ENCODE measurements at places on chromosomes 3 and 15. TPM values are rescaled to one million over a fixed set of nuclear protein-coding genes. Genes with fewer than 3 reads are reported as not detected.

Gene CFAP20DC
- total RNA-seq: 6.8 TPM

Gene TMEM266
- 0.29 TPM for total RNA-seq

Gene ERICH6
- 0.15 TPM for total RNA-seq

Gene COLQ
- total RNA-seq: 0.66 TPM

Gene SCN11A
- total RNA-seq: under 0.01 TPM

Gene IDH3A
- total RNA-seq: 37.8 TPM

Gene IGSF10
- total RNA-seq: 1.3 TPM

Gene GATA2
- total RNA-seq: 2.6 TPM

Gene CCDC71
- 31.1 TPM for total RNA-seq

Gene CD200
- not detected for total RNA-seq

Gene PHLDB2
- total RNA-seq: 29.6 TPM

Gene CAMP
- not detected for total RNA-seq

Measured in smooth muscle cell of trachea (primary cell).